H7 (cell line): ENCODE measurements at places on chromosomes 11 and 22. TPM values are rescaled to one million over a fixed set of nuclear protein-coding genes. Genes with fewer than 3 reads are reported as not detected.

Gene CYTH4
- total RNA-seq: not detected in 2 replicates

Gene TYR
- total RNA-seq: not detected in 2 replicates

Gene OR51E2
- not detected in 2 replicates for total RNA-seq

Gene NXPE4
- total RNA-seq: not detected in 2 replicates

Gene C11orf87
- total RNA-seq: not detected in 2 replicates

Gene KCNJ4
- total RNA-seq: 3.4 and 5.9 TPM in 2 replicates

Gene MRPL40
- total RNA-seq: 20.1 and 20.2 TPM in 2 replicates

Gene TSGA10IP
- 1.7 and 4.1 TPM in 2 replicates for total RNA-seq

Gene JAML
- not detected in 2 replicates for total RNA-seq

Gene RPL27A
- total RNA-seq: 901 and 1,070 TPM in 2 replicates

Gene ZFP91
- 20.5 and 28.3 TPM in 2 replicates for total RNA-seq

Gene MUC2
- not detected in 2 replicates for total RNA-seq

Gene GGTLC2
- not detected in 2 replicates for total RNA-seq

Gene BSX
- total RNA-seq: not detected in 2 replicates

Gene MRGPRE
- total RNA-seq: not detected in 2 replicates

Gene BLID
- total RNA-seq: not detected in 2 replicates

Gene P2RY6
- 0.66 TPM in 1 of 2 replicates, not detected in the other for total RNA-seq

Gene CSNK2A3
- total RNA-seq: 1.6 and 2.5 TPM in 2 replicates

Gene PANX2
- 2.2 and 2.6 TPM in 2 replicates for total RNA-seq

Gene SPA17
- 9.6 and 9.8 TPM in 2 replicates for total RNA-seq

Gene PKP3
- 2.1 and 3.6 TPM in 2 replicates for total RNA-seq

Gene B4GALNT4
- 56.0 and 62.6 TPM in 2 replicates for total RNA-seq

Gene SMCO4
- 57.6 and 84.9 TPM in 2 replicates for total RNA-seq

Gene NUMA1
- 97.5 and 125 TPM in 2 replicates for total RNA-seq
